ENCODE measurements at places on chromosomes 3 and 15. TPM values are rescaled to one million over a fixed set of nuclear protein-coding genes. Genes with fewer than 3 reads are reported as not detected.

CELF6 gene
- total RNA-seq, result not detected

CEP19 gene
- total RNA-seq, result 1.5 TPM

GASK1A gene
- 7.7 TPM for total RNA-seq

- no peak for DNase-seq
Measured at GRCh38 chr3:132788301-132788671, 66.1 kb upstream of the NPHP3 start.

DNA sequence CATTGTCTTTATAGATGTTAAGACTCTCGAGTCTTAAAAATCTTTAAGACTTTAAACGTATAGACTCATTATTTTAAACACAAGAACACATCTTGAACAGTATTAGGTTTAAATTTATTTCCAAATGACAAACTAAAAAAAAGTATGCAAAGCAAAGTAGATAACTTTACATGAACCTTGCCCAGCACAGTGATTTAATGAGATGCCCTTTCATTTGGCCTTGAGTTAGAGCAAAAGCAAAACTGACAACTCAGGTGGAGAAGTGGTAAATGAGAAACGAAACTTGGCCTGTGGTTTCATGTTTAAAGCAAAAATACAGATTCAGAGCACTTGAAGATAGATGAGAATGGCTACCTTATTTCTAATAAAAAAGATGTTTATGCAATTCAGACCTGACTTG is 8.6 kb downstream of the GPR15 start:
- no peak for DNase-seq

- no peak for DNase-seq
Measured at GRCh38 chr3:115099986-115100571, 47.0 kb downstream of the ZBTB20 start.

ACTC1 gene
- total RNA-seq, result 11.4 TPM

DNA sequence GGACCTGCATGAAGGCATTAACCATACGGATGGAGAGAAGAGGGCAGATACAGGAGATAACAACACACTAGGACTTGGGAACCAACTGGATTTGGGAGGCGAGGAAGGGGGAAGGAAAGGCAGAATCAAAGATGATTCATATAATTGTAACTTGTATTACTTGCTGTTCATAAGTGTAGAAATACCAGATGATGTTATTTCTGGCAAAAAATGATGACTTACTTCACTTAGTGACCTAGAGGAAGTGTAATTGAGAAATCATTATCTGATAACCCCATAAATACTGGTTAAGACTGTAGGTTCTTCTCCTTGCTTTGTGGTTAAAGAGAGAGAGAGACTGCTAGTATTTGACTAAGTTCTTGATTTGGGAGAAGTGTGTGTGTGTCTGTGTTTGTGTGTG is 50.5 kb upstream of the GK5 start:
- no peak for DNase-seq

DNA sequence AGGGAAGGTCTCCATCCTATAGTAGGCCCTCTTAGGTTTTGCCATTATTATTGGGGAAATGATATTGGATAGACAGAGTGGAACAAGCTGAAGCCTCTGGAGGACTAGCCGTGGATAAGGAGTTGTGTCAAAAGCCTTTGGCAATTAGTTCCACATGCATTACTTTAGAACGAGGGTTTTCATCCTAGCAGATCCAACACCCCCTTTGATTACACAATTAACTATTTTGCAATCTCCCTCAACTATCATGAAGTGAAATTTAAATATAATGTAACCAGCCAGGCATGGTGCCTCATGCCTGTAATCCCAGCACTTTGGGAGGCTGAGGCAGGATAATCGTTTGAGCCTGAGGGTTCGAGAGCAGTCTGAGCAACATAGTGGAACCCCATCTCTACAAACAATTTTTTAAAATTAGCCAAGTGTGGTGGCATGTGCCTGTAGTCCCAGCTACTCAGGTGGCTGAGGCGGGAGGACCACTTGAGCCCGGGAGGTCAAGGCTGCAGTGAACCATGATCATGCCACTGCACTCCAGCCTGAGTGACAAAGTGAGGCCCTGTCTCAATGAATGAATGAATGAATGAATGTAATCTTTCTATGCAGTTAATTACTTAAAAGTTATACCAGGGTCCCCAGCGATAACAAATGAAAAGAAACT is 56.8 kb downstream of the PXYLP1 start:
- DNase-seq, result no peak

DNA sequence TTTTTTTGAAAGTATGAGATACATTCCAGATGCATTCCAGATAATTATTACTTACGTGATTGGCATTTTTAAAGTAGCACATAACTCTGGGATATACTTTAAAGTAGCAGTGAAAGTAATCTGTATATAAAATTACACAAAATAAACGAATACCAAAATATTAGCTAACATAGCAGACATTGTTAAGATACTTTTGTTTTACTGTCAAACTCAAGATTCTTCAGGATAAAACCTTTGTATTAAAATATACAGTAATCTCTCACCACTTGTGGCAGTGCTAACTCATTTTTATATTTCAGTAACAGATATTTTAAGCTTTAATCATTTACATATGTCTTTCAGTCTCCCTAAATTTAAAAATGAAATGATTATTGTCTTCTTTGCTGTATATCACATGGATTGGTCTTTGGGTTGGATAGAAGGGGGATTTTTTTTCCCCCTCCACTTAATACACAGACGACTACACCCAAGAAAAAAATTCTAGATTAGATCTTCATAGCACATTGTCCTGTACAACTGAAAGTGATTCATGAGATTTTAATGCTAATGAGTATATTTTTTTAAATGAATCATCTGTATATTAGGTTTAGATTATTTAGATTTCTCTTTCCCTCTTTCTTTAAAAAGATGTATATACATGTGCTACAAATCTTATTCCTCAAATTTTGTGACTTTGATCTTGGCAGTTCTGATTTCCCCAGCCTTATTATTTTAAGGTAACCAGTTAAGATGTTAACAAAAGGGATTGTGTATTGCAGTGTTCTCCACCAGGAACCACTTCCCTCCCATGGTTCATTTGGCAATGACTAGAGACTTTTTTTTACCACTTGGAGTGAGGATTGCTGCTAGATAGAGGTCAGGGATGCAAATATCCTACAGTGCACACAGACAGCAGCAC is 24.5 kb upstream of the EBLN2 start:
- DNase-seq, result no peak

CIB2 gene
- 45.2 TPM for total RNA-seq

DNA sequence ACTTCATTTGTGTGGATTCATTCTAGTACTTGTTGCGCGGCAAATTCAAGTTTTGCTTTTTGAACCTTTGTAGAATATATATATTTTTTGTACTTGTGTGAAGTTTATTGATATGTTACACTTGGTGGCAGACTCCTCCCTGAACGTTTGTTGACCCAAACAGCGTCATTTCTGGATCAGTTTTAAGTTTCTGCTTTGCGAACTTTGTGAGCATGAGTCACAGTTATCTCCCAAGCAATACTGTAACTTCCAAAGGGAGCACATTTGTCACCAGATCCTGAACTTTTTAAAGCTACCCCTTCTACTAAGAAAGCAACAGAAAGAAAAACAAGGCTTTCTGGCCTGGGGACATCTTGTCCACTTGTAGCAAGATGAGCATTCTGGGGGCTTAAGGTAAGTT is 74.8 kb upstream of the CACNA2D3 start:
- no peak for DNase-seq

DNA sequence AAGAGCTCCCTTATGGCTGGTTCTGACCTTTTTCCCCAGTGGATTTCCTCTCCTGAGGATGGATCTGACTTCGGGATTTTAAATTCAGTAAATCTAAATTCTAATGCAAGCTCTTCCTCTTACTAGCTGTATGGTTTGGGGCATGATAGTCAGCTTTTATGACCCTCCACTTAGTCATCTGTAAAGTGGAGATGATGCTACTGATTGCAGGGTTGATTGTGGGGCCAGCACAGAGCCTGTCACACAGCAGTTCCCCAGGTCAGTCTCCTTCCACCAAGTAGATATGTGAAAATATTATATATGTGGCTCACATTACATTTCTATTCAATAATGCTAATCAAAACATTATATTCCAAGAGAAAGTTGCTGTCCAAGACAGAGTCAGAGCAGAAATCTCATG is 141.3 kb upstream of the UBE2E1 start:
- DNase-seq, result no peak

- no peak for DNase-seq
Measured at GRCh38 chr3:127953091-127954035, 38.3 kb downstream of the KBTBD12 start.

DNA sequence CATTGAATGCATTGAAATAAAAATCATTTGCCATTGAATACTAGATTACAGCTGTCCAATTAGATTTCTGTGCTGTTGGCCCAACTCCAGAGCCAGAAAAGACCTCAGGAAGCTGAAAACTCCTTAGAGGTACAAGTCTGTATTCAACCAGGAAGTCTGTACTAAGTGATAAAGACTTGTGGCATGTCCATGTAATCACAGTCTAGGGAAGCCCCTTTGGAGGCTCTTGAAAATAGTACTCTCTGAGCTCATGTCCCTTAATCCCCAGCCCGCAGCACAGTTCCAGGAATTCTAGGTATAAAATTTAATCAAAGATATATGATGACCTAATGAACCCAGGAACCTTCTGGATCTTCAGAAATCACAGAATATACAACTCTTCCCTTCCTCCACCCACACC is 279.4 kb downstream of the RSL24D1 start:
- DNase-seq, result no peak

SAMD7 gene
- total RNA-seq, result not detected

TMCO5A gene
- total RNA-seq, result not detected

SLC9C1 gene
- total RNA-seq, result 2.5 TPM

SPESP1 gene
- total RNA-seq, result not detected

DNA sequence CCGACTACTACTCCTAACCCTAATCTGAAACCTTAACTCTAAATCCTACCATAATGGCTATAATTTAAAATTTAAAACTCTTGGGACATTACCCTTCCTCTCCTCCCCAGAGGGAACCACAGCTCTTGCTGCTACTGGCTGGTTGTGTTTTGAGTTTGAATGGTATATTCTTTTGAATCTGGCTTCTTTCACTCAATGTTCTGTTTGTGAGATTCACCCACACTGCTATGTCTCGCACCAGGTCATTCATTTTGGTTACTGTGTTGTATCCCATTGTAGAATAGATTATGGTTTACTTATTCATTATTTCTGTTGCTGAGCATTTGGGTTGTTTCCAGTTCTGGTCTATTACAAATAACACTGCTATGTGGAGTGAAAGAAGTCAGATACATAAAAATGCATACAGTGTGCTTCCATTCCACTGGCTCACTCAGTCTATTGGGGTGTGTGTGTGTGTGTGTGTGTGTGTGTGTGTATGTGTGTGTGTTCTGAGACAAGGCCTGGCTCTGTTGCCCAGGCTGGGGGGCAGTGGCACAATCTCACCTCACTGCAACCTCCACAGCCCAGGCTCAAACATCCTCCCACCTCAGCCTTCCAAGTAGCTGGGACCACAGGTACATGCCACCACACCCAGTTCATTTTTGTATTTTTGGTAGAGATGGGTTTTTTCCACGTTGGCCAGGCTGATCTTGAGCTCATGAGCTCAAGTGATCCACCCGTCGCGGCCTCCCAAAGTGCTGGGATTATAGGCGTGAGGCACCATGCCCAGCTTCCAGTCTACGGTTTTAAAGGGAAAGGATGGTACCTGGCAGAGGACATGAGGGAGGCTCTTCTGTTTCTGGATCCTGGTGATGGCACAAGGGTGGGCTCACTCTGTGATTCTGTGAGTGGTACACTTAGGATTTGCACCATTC is 19.2 kb upstream of the SYNM start:
- no peak for DNase-seq

DNA sequence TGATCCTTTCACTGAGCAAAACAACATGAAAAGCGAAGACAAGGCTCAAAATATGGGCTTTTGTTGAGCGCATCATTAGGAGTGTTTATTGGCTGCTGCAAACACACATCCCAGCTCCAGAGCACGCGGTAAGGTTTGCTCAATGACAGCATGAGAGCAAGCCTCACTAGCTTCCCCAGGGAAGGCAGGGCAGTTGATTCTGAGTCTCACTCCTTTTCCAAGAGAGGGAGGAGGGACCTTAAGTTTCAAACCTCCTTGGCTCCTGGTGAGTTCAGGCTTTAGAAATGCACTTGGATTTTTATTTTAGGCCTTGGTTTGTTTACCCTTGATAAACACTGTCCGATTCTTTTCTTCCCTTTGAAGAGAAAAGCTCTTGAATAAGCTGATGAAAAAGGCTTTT is 69.1 kb upstream of the CACNA2D3 start:
- DNase-seq, result no peak

DNA sequence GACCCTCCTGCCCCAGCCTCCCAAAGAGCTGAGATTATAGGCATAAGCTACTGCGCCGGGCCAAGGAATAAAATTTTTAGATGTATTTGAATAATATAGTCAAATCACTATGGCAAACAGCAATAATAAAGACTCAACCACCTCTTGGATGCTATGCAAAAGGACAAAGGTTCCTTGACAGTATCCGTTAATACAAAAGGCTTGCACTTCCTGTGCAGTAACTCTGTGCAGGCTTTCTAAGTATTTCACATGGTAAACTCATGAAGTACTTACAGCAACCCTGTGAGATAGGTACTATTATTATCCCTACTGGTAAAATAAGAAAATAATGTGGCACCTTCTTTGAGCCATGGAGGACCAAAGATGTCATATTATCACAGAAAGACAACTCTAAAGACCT is 86.8 kb downstream of the SHQ1 start:
- no peak for DNase-seq

LHFPL4 gene
- total RNA-seq, result 18.9 TPM

GOLGA6L9 gene
- 7.3 TPM for total RNA-seq

ZNF80 gene
- total RNA-seq, result not detected

RETNLB gene
- total RNA-seq, result not detected

DNA sequence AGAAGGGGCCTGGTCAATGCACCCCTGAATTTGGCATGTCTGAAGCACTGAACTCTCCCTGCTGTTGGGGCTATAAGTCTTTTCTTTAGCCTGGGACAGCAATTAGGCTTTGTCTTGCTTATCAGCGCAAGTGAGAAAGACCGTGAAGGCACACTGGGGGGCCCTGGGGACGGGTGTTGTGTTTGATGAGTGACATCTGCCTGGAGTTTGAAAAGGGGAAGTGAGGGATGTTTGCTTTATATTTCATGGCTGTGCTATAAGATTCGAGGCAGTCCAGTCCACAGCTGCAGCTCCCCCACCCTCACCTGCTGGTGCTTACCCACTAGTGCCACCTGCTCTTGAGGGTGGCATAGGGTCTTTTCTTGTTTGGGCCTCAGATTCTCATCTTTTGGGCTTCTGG is 44.8 kb downstream of the CEMIP start:
- DNase-seq, result no peak

- DNase-seq, result no peak
Measured at GRCh38 chr3:109933576-109933975, 596.2 kb upstream of the DPPA4 start.

All from WTC11 (cell line).